Thyroid gland (tissue), 4 donors: ENCODE measurements at places on chromosomes 1 and 21. TPM values are rescaled to one million over a fixed set of nuclear protein-coding genes. Genes with fewer than 3 reads are reported as not detected.

MEX3A gene
- total RNA-seq = 0.27 TPM

LIPI gene
- total RNA-seq = not detected

CASQ1 gene
- not detected for total RNA-seq

CCDC27 gene
- not detected for total RNA-seq

NES gene
- 10.4 TPM for total RNA-seq

HRNR gene
- not detected for total RNA-seq

CLIC6 gene
- total RNA-seq = 11.0 TPM

XKR8 gene
- total RNA-seq = 11.9 TPM

RGS8 gene
- 5.9 TPM for total RNA-seq

OR6N1 gene
- total RNA-seq = not detected

LRRC71 gene
- not detected for total RNA-seq

FAM167B gene
- 4.0 TPM for total RNA-seq

LCE2B gene
- total RNA-seq = not detected

RNPEP gene
- 93.3 TPM for total RNA-seq

ERVH48-1 gene
- not detected for total RNA-seq

OR2G2 gene
- total RNA-seq = not detected

CD1B gene
- not detected for total RNA-seq

RCSD1 gene
- total RNA-seq = 7.1 TPM

MATN1 gene
- 3.0 TPM for total RNA-seq

SOAT1 gene
- 15.6 TPM for total RNA-seq

SMIM1 gene
- total RNA-seq = 8.6 TPM

SMG5 gene
- 57.2 TPM for total RNA-seq

PGLYRP4 gene
- not detected for total RNA-seq

OR2T2 gene
- total RNA-seq = not detected

PEX10 gene
- 25.0 TPM for total RNA-seq

KRTAP19-1 gene
- not detected for total RNA-seq

LRRC38 gene
- total RNA-seq = not detected

TRIM46 gene
- not detected for total RNA-seq

LCE1F gene
- not detected for total RNA-seq

LENEP gene
- not detected for total RNA-seq

UFC1 gene
- total RNA-seq = 47.6 TPM

LCE2A gene
- total RNA-seq = not detected

AKR7A3 gene
- 3.5 TPM for total RNA-seq

SEC16B gene
- 12.8 TPM for total RNA-seq

UBL4B gene
- 0.27 TPM for total RNA-seq

PCP4L1 gene
- total RNA-seq = 0.56 TPM

PGBD5 gene
- 8.6 TPM for total RNA-seq

PRAMEF7 gene
- not detected for total RNA-seq

ST6GALNAC3 gene
- 35.6 TPM for total RNA-seq

PIK3C2B gene
- total RNA-seq = 30.8 TPM

CPLANE2 gene
- 12.7 TPM for total RNA-seq

HSPA13 gene
- total RNA-seq = 23.1 TPM

BARHL2 gene
- total RNA-seq = not detected

RIMS3 gene
- 3.8 TPM for total RNA-seq

SMIM11 gene
- total RNA-seq = 18.9 TPM

CCDC28B gene
- total RNA-seq = 7.6 TPM

CRYBG2 gene
- total RNA-seq = not detected

TMEM269 gene
- total RNA-seq = not detected
